ENCODE measurements at places on chromosomes 7 and 10.

- no peak for DNase-seq
Observed at GRCh38 chr7:157974678-157975230, 612.9 kb downstream of the PTPRN2 start.

DNA sequence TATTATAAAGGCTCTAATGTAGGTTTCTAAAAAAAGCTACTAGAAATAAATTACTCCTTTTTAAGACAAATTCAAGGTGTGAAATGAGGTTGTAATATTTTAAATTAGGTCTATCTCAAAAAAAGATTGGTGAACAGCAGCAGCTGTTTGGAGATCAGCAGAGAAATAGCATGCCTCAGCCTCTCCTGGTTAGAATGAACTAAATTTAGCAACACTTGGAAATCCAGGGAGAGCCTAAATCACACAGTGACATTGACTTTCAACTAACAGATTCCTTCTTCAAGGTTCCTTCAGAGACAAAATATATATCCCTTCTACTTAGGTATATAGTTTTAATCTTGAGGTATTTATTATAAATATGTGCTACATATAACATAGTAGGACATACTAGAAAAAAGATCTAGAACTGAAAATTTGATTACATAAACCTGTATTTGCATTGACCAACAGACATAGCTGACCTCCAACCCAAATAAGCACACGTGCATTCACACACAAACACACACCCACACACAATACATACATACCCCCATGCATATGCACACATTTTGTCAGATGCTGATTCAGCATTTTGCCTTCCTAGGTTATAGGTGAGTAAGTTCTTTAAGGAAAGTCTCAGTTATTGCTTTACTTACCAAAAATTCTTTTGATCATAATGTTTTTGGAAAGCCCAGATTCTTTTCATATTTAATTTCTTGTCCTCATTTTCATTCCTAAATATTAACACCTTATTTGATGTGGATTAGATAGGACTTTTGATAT is 47.3 kb downstream of the DGKB start:
- no peak for DNase-seq

- no peak for DNase-seq
Observed at GRCh38 chr7:78164459-78164858, 365.9 kb downstream of the PHTF2 start.

DNA sequence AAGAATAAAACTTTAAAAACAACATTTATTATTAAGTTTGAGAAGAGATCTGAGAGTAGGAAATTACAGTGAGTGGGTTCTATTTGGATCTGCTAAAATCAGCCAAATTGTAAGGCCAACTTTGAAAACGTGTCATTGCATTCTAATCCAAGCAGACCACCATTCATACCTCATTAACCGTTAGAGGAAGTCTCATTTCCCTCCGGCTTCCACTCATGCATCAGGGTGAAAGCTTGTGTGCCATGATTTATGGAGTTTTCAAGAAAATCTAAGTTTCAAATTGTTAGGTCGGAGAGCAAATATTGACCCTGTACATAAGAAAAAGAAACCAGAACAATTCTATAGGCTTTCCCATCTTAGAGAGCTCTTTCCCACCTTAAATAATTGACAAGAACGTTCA is 166.6 kb upstream of the NRG3 start:
- DNase-seq = no peak

GRCh38 chr7:2063563-2064260 is 169.0 kb downstream of the MAD1L1 start:
- DNase-seq = no peak

GRCh38 chr10:30038781-30039536 is 20.4 kb downstream of the JCAD start:
- DNase-seq = no peak

GRCh38 chr7:94883616-94884015 is 23.8 kb upstream of the PPP1R9A start:
- no peak for DNase-seq

- no peak for DNase-seq
Observed at GRCh38 chr10:2927958-2928840, 139.1 kb upstream of the PFKP start.

- no peak for DNase-seq
Observed at GRCh38 chr10:44172883-44173607, 211.9 kb downstream of the CXCL12 start.

DNA sequence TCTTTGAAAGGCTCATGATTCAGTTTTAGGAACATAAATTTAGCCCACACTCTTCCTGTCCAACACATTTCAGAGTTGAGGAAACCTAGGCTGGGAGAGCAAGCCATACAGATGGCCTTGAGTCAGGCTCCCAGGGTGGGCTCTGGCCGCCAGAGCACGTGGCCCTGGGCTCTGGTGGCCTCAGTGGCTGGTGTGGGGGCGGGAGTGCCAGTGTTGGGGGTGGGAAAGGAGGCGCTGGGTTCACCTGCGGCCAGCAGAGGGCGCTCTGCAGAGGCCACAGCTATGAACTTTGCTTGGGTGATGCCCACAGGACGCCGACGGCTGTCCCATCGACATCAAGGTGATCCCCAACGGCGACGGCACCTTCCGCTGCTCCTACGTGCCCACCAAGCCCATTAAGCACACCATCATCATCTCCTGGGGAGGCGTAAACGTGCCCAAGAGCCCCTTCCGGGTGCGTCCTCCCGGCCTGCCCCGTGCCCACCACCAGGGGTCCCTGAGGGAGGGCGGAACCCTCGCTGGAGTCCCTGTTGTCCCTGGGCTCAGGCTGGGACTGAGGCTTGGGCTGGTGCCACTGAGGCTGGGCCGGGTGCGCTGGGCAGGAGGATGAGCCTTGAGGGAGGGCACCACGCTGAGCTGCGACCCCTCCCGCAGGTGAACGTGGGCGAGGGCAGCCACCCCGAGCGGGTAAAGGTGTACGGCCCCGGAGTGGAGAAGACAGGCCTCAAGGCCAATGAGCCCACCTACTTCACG is 11.9 kb downstream of the FLNC start:
- no peak for DNase-seq

DNA sequence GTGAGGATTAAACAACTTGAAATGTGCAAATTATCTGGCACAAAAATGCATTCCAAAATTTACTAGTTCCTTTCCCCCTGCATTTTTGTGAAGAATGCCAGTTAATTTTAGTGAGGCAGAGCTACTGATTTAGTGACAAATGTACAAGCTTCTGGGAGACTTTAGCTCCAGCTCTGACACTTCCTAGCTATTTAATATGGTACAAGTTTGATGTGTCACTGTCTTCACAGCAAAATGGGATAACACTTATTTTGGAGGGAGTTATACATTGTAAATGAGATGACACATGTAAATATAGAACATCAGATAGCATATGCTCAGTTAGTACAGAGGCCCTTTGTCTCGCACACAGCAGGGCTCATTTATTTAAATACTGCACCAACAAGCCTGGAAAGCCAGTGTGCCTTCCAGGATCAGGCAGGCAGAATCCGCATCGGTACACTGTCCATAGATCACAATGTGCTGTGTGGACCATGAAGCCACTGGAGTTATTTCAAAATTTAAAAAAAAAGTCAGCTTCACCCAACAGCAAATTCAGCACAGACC is 48.7 kb downstream of the ELMO1 start:
- no peak for DNase-seq

DNA sequence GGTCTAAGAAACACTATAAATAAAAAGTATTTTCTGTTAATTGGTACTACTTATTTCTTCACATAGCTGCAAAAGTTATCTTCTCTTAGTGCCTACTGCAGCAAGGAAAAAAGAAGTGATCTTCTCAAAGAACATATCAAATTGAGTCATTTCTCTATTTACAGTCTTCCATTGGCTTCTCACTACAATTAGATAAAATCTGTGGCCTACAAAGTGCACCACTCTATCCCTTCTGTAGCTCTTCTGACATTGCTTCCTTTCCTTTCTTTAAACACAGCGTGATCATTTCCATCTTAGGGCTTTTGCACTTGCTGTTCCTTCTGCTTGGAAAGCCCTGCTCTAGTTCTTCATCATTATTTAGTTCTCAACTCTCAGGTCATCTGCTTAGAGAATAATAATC is 44.7 kb downstream of the MXI1 start:
- no peak for DNase-seq

DNA sequence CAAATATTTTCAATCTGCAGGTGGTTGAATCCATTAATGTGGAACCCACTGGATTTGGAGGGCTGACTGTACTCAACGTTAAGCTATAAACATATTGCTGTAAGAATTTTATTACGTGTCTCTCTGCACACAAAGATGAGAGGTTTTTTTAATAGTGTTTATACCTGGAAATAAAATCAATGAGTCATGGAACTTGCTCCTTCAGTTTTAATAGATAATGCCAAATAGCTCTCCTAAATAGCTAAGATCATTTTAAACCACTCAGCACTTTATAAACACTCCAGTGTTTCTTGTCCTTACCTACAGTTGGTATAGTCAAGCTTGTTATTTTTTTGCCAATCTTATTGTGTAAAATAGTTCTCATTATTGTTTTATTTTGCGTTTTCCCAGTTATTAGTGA is 455.6 kb upstream of the FZD8 start:
- DNase-seq = no peak

- DNase-seq = no peak
Observed at GRCh38 chr10:112721080-112721698, 228.9 kb upstream of the TCF7L2 start.

GRCh38 chr7:106501605-106502580 is 159.1 kb downstream of the CCDC71L start:
- DNase-seq = no peak

DNA sequence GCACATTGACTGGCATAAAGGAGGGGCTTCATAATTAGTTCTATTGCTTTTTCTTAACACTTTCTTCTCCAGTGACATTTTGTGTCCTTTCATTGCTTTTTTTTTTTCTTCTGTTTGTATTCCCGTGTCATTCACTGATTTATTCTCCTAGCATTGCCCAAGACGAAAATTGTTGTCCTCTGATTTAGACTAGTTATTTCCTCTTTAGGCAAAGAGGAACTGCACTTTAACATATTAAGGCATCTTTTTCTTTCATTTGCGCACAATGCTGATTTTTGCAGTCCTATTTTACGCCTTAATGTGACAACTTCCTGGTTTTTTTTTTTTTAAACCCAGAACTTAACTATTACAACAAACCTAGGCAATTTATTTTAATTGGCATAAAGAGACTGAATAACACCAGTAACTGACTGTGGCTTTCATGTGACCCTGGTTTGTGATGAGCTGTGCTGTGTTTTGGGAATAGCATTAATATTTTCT is 39.7 kb downstream of the ARID5B start:
- DNase-seq = no peak

DNA sequence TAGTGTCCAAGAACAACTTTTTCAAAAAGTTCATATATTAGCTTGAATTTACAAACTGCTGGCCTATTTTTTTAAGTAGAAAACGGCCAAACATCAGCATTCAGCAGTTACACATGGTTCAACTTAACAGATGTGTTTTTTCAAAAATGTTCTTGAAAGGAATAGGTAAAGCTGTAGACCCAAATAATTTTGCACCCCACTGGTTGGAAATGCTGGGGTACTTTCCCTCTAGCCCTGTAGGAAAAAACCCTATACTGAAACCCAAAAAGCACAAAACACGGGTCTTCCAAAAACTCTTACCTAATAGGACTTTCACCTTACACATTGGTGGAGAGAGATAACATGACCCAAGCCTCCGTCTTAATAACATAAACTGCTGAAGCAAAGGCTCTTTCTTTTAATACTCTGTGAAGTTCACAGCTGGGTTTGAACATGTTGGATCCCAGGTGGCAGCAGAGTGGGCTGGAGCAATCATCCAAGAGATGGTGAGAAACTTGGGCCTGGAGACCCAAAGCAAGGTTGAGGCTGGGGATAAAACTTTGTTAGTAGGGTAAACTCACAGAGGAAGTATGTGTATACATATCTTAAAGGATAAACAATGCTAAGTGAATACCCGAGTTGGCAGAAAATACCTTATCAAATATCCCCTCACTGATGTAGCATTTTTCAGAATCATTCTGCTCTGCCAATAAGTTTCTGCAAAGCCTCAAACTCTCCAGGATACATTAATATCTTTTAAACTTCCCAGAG is 629 bp upstream of the DNAJC9 start:
- no peak for DNase-seq

DNA sequence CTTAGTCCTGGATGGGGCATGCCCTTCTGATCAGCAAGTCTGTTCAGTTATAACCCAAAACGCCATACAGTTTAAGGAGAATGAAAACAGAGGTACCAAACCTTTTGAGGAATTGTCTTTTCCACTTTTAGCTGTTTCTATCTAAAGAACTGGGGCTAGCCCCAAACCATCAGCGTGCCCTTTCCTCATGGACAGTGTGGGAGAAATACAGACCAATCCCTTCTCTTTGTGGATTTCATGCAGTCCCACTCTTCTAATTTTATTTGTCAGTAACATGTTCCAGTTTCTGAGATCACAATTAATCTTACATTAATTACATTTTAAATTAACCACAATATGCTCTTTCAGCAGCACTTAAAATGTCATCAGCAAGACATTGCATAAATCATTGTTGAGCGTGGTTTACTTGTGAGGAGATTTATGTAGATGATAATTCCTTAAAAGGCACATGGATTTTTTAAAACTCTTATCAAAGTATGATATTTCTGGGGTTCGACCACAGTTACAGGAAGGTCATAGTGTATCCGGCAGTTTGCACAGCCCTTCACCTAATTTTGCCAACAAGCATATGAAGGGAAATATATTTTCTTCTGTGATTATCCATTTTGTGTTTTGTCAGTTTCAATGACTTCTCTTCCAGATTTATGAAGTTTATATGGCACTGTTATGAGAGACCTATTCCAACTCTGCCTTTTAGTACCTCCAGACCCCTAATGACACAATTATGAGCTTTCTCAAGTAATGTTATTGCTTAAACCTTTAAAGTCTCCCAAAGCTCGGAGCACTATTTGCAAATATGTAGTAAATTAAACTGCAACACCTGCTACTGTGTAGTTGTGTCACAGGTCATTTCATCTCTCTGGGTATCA is 868.4 kb upstream of the C7orf33 start:
- no peak for DNase-seq

- no peak for DNase-seq
Observed at GRCh38 chr10:60422809-60423208, 33.1 kb upstream of the ANK3 start.

DNA sequence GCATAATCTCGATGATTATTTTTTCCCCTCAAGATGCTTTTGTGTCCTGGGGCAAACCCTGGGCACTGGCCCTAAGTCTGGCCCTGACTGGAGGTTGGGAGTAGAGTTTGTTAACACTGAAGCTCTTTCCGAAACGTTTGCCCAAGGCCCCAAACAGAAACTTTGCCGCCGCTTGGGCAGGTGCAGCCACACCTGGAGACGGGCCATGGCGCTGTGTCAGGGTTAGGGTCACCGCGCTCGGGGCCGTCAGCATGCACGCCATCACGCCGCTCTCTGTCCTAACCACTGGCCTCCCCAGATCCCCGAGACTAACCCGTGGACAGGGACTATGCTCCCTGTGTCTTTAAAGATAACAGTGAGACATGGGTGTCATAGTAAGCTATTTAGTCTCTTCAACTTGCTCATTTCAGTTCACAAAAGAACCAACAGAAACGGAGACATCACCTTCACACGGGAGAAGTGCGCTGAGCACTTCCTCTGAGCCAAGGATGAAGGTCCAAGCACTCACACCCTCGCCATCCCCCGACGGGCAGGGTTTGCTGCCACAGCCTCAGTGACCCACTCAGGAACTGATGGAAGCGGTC is 85.3 kb upstream of the DIP2C start:
- no peak for DNase-seq
